Right lung (tissue), 10 donors: ENCODE measurements at places on chromosomes 2 and 18.

DNA sequence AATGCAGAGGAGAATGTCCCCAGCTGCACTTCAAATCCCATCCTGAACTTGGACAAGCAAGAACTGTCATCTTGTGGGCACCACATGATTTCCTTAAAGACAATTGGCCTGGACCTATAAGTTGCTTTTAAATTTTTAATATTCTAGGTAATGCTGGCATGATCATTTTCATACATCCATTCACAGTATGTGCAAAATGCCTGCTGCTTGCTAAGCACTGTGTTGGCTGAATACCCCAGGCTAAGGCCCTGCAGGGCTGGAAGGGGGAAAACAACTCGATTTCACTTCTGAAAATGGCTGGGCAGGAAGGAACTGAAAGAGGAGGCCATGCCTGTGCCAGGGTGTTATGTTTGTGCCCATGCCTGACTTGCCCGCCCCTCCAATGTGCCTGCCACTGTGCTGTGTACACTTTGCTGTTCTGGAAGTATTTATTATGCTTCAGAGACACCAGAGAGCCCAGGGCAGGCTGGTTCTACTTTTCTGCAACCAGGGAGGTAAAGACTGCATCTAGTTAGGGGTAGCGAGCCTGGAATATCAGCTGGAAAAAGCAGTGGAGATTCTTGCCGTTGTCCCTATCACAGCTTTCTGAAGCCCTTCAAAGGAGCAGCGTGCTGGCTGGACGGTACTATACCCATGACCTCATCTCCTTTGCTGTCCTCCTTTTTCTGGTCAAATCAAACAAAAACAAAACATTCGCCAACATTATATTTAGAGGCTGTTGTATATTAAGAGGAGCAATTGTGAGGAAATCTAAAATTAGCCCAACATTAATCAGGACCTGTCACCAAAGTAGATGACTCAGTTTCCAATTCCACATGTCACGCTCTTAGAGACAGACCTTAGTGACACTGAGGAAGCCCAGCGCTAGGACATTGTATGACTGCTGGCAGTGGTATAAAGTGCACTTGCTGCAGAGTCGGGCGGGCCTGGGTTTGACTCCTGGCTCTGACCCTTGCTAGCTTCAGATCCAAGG, 158.1 kb downstream of the DDX1 start:
- no peak for DNase-seq

DNA sequence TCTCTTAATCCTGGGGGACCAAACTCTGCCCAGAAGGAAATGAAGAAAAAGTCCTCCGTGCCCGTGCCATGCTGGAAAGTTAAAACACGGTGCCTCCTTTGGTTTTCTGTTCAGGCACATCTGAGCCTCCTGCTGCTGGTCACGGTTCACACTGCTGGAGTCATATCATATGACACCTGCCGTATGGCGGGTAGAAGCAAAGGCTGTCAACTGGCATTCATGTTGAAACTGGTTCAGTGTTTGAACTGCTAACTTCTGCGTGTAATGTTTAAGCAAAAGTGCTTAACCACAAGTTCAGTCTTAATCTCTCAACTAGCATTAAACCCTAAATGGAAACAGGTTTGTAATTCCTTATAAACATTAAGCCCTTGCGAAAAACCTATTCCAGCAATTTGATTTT, 3.1 kb downstream of the STK39 start:
- DNase-seq = no peak

GRCh38 chr2:226554701-226555100, 244.9 kb downstream of the IRS1 start:
- DNase-seq = no peak

DNA sequence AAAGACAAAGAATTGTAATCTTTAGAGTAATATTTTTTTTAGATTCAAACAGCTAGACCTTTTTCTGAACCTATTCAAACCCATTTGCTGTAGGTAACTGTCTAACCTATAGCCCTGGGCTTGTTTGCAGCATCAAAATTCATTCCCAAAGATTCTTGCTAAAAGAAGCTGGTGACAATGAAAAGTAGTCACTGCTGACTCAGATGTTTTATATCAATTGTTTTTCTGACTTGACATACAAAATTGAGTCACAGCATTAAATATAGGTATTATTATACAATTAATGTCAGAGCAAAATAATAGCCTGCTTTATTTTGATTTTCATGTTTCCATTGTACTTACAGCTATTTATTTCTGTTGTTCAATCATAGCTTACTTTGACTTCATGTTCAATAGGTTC, 320.3 kb upstream of the NRP2 start:
- no peak for DNase-seq

GRCh38 chr2:175002547-175003274, 2.5 kb downstream of the CHN1 start:
- DNase-seq = no peak

DNA sequence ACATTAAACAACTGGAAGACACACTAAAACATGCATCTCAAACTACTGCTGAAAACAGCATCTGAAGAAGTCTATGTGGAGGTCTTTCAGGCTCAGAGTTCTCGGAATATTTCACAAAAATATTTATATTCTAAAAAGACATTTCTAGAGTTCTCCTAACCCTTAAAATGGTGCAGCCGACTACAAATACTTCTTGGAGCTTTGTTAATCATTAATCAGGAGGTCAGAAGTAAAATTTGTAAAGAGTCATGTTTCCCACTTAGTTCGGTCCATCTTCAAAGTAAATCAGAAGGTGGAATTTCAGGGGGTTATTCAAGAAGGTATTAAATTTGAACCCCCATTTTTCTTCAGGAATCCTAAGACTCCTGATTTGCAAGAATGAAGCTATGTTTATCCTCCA, 72.7 kb downstream of the FAM228A start:
- no peak for DNase-seq

DNA sequence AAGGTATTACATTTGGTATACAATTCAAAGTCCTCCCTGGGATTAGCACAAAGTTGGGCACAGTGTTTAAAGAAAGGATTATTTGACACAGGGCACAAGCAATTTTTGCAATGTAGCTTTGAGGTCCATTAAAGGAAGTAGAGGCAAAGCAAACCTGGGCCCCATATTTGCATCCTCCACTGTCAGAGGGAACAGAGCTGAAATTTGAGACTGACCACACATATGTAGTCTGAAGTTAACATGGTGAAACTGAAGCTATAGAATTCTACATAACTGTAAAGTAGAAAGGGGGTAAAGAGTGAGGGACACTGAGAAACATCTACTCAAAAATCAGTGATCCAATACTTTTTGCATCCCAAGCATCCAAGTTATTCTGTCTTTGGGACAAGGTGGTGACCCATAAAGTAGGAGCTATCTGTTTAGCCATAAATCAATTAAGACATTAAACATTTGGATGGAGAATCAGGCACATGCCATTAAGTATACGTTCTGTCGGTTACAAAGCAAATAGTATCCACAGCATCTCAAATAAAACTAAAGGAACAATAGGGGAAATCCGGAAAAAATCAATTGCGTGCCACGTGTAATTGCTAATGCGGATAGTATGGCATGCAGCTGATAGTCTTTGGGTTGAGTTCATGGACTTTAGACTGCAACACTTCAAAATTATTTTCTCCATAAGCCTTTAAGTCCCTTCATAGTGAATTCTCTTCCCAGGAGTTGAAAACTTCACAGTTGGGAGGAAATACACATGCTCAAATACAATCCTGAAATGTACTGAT, 72.6 kb downstream of the PLEKHM3 start:
- DNase-seq = no peak

DNA sequence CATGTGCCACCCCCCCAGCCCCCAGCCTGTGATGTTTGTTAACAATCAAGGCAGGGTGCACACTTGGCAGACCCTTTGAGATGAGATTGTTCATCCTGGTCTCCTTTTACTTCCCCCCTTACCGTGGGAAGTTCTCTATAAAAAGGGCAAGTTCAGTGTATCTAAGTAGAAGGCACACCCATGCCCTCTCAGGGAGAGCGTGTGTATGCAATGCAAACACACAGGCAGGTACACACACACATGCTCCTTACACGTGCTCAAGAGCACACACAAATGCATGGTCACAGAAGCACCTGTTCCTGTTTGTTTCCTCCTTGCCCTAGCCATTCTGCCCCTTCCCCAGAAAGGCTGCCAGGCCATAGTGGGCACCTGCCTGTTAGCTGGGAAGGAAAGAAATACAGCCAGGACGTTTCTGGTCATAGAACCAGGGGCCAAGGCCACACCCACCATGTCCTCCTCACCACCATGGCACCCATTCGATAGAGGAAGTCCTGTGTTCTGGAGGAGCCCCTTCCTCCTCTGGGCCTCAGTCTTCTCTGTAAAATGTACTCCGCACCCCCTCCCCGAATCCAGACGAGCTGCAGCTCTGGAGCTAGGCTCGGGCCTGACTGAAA, 3.1 kb downstream of the ATOH8 start:
- DNase-seq = no peak

DNA sequence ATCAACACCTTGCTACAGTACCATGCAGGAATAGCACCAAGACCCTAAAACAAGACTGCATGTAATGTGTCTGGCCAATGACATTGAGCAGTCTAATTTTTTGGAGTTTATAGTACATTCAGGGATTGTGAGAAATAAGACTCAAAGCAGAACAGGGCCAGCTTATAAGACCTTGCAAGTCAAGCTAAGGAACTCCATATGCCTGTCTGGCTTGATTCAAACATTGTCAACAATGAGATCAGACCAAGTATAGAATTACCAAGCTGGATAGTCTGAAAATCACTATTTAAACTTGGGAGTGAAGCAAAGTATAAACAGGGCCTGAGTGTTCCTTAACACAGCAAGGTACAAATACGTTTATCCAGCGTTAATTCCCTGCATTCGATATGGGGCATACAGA, 370.9 kb downstream of the CNTNAP5 start:
- no peak for DNase-seq

GRCh38 chr2:109229094-109229675, 100.2 kb downstream of the SH3RF3 start:
- no peak for DNase-seq

GRCh38 chr2:188449971-188450370, 158.3 kb downstream of the GULP1 start:
- no peak for DNase-seq

GRCh38 chr18:33114749-33115148, 325.8 kb downstream of the CCDC178 start:
- no peak for DNase-seq

GRCh38 chr2:37973615-37974353, 48.7 kb downstream of the RMDN2 start:
- peak; percentile 7 for DNase-seq

DNA sequence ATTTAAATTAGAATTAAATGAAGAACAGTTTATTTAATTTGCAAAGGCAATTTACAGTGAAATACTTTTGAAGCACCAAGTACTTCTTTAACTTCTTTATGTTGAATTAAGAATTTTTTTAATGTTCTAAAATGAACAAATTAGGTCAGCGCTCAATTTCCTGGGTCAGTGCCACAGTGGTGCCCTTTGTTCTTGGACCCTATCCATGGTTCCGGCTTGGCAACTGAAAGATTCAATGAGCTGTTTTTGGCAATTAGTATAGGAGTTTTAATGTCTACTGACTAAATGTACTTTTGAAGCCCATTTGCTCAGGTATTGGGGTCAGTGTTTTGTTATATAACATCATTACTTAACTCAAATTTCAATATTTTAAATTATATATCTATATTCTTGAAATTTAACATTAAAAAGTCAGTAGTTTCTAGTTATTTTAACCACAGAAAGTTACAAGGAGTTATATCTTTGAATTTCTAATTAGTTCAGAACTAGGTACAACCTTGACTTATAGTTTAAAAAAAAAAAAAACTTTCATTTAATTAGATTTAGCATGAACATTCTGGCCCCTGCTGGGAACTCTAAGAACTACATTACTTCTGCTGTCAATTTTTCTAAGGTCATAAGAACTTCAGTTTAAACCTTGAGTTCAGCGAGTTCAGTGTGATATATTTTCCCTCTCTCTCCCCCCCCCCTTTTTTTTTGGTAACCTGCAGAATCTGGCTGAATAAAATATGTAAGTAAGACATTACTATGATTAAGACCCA, 7.6 kb upstream of the MSTN start:
- DNase-seq = peak; percentile 41

DNA sequence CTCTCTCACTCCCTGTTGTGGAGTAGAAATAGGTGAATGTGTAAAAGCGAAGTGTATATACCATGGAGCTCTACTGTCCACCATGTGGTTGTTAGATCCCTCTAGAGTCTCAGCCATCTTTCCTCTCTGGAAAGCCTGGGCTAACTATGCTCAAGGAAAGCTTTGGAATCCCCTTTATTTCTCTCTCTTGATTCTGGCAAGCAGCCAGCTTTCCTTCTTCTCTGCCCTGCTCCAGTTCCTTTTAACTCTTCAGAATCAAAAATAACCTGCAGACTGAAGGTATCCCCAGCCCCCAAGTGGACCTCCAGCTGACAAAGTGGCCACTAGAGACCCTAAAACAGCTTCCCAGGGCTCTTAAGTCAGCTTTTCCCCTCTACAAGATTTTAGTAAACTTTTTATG, 381.9 kb downstream of the PLCL1 start:
- DNase-seq = no peak

DNA sequence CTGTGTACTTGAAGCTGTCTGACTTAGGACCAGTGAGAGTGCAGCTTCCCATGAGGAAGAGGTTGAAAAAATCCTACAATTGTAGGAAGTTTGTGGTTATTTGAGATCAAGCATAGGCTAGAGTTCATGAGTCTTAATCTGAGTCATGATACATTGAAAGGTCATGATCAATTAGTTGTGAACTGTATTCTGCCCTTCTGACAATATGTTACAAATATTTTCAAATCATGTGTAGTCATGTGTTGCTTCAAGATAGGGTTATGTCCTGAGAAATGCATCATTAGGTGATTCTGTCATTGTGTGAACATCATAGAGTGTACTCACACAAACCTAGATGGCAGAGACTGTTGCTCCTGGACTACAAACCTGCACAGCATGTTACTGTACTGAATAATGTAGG, 68.4 kb upstream of the MFF start:
- DNase-seq = no peak

- DNase-seq = no peak
Measured at GRCh38 chr2:119288576-119288975, 64.9 kb downstream of the STEAP3 start.

- no peak for DNase-seq
Measured at GRCh38 chr2:156147594-156148330, 184.8 kb downstream of the NR4A2 start.

- DNase-seq = no peak
Measured at GRCh38 chr2:214549946-214550345, 139.1 kb downstream of the VWC2L start.

GRCh38 chr2:44086629-44087028, 82.0 kb upstream of the PPM1B start:
- DNase-seq = no peak

GRCh38 chr2:75518638-75519465, 41.9 kb downstream of the EVA1A start:
- no peak for DNase-seq

- peak; percentile 56 for DNase-seq
Measured at GRCh38 chr2:180222644-180223043, 215.5 kb upstream of the CWC22 start.

- no peak for DNase-seq
Measured at GRCh38 chr2:150606380-150607060, 119.1 kb upstream of the RND3 start.

GRCh38 chr18:45958027-45958426, 9.1 kb downstream of the EPG5 start:
- no peak for DNase-seq

GRCh38 chr2:233075141-233075965, 15.2 kb downstream of the INPP5D start:
- DNase-seq = no peak

- DNase-seq = no peak
Measured at GRCh38 chr2:238440767-238441166, 14.0 kb downstream of the ASB1 start.

- no peak for DNase-seq
Measured at GRCh38 chr2:1162768-1163584, 212.3 kb downstream of the SNTG2 start.

GRCh38 chr2:124530203-124530602, 505.1 kb downstream of the CNTNAP5 start:
- no peak for DNase-seq
